Activated T-helper 1 cell treated with anti-CD3 and anti-CD28 coated beads, Interleukin-2, amount 50 U/mL, for 16 hours (primary cell): ENCODE measurements at places on chromosomes 2 and 18.

GRCh38 chr2:46389417-46389916 lies 89.9 kb upstream of the TMEM247 start:
- DNase-seq, result no peak

- no peak for DNase-seq
These were observed 22.3 kb upstream of the IL1R1 start for GRCh38 chr2:102120261-102120660.

DNA sequence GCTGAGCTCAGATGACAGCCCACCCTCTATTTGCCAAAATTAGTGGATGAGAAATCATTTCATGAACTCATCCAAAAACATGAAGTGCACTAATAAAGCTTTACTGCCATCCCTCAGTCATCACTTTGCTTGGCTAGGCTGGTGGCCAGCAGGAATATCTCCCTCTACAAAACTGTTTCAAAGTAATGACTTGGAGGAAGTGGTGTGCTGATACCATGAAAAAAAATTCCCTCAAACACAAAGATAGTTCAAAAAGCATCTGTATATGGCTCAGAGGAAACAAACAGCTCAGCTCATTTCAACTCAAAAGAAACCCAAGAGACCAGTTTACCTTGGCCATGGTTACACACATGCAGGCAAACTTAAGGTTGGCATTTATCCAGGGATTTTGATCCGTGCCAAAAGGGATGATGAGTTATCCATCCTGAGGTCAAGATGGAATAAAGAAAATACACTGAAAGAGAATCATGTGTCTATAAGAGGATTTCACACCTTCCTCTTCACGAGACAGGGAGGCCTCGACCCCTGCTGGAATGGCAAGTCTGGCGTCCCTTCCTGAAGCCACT lies 18.4 kb upstream of the WIPF1 start:
- no peak for DNase-seq

DNA sequence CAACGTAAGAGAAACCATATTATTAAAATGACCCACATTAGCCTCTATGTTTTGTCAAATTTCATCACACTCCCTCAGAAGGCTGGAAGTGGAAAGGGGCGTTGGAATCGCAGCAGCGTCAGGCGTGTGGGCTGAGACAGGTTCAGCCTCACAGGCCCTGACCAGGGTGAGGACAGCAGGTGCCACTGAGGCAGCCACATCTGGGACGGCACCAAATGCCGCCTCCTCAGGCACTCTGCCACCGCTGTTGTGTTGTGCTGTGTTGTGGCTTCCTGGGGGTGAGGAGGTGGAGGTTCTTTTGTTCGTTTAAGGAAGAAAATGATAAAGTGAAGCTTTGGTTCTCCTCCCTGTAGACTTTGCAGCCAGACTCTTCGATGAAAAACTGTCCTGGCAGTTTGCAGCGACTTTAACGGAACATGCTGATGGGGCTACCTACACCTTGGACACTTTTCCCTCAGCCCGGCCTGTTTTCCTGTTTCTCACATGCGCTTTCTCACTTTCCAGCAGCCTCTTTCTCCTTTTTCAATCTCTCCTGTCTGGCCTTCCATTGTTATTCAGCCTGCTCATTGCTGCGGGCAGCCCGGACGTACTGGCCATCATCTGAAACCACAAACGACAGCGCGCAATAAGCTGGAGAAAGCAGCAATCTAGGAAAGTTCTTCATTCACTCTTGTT lies 44.9 kb upstream of the SALL3 start:
- DNase-seq, result no peak

DNA sequence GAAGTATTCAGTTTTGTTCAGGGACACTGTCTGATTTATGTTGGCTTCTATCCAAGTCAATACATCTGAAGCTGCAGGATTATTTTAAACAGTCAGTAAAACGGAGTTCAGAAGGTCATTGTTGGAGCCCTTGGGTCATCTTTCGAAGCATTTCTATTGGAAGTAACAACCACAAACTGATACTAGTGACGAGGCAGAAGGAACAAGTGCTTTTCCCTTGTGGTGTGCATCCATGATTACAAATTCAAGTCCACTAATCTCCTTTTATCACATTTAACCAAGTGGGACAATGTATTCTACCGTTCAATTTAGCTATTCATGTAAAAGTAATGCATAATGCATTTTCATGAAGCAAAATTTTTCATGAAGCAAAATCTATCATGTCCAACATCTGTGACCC lies 76.9 kb downstream of the CD226 start:
- no peak for DNase-seq

DNA sequence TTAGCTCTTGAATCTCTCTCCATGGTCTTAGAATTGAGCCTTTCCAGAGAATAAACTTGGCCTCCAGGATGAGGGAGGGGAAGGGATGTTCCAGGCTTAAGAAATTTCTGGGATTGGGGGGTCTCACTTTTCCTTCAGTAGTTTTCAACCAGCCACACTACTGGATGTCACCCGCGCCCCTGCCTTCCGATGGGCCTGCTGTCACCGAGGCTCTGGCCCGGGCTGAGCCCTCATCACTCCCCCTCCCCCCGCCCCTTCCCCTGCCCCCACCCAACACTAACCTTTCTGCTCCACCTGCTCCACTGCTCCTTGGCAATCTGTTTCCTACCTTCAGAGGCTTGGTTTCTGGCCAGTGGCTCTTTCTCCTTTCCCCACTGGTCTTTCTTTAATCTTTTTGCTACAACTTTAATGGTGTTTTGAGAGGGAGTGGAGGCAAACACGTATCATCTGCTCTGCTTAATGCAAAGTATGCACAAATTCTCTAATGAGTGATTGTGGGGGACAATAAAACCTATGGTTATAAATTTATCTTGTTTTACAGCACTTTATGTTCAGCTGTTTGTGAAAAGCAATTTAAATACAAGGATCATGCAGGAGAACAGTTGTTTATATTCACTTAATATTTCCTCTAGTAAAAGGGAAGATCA lies 155.1 kb downstream of the WDSUB1 start:
- DNase-seq, result no peak

DNA sequence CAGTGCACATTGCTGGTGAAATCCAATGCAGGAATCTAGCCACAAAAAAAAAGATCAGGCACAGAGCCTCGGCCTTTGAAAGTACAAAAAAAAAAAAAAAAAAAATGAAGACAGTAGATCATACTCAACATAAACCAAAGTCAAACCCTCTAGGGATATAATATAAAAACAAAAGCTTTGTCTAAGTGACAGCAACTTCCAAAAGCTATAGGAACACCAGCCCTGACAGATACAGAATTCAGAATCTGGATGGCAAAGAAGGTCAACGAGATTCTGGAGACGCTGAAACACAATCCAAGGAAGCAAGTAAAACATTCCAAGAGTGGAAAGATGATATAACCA lies 54.0 kb upstream of the SCN1A start:
- DNase-seq, result no peak

DNA sequence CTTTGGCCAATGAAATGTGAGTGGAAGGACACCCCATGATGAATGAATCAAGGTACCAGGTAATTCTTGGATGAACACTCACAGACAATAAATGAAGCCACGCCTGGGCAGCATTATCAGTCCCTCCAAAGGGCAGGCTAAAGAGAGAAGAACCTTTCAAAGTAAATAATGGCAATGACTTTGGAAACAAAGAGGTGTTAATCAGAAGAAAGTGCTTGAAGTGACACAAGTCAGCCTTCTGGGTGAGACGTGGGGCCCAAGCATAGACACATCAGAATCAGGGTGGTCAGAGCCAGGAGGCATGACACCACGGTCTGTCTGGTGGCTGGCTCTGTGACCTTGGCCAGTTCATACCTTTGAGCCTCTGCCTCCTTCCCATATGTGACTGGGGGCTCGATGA lies 103.3 kb downstream of the POLR1A start:
- DNase-seq, result no peak

DNA sequence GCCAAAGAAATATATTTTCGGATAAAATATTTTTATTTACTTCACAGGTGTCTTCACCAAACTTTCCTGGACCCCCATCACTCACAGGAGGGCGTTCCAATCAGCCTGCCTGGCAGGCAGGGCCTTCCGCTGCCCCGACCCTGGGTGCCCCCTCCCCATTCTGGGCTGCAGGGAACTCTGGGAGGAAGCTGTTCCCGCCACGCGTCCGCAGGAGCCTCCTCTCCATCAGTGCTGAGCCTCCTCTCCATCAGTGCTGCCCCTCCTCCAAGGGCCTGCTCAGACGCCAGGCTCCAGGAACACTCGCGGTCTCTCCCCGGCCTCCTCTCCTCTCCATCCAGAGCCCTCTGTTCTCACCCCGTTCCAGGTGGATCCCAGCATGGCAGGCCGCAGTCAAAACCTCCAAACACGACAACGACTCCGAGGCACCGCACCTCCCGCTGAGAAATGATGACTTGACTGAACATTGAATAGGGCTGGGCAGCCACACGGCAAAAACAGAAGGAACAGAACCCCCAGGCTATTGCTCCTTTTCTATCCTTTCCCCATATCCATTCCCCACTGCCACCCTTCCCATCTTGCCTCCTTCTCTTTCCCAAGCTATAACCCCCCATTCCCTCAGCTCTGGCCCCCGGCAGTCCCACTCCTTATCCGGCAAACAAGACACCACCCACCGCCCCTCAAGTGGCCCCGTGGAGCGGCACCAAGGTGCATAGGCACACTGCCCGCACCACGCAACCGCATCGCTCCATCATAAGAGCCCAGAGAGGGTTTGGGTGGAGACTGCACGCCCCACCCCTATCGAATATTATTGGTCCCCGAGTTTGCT lies 268.6 kb upstream of the RAB6C start:
- no peak for DNase-seq

DNA sequence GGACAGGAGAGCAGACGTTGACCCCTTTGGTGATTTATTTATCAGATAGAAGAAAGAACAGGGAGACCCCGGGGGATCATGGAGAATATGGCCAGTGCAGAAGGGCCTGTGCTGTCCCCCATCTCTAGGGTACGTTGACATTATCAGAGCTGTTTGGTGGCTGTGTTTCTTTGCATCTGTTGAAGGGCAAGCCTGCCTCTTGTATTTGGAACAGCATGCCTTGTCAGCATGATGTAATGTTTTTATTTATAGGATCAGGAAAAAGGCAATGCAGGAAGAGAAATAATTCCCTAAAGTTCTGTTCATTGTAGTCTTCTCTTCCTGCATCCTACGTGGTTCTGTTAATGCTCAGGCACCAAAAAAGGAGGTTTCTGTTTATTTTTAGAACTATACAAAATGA lies 49.8 kb upstream of the CABYR start:
- DNase-seq, result no peak

DNA sequence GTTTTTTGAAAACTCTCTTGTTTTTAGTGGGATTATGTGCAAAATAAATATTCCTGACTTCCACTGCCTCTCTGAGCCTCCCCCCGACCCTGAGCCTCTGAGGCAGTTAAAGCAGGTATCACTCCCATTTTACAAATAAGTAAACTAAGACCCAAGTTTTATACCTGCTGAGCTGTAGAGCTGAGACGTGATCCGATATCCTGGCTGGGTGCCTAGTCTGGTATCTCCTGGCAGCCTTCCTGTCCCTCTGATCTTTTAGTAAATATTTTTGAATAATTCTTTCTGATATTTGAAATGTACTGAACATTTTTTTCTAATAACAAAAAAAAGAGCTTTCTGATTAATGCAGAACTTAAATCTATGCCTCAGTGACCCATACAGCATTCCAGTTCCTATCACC lies 108.3 kb upstream of the NOSTRIN start:
- no peak for DNase-seq

DNA sequence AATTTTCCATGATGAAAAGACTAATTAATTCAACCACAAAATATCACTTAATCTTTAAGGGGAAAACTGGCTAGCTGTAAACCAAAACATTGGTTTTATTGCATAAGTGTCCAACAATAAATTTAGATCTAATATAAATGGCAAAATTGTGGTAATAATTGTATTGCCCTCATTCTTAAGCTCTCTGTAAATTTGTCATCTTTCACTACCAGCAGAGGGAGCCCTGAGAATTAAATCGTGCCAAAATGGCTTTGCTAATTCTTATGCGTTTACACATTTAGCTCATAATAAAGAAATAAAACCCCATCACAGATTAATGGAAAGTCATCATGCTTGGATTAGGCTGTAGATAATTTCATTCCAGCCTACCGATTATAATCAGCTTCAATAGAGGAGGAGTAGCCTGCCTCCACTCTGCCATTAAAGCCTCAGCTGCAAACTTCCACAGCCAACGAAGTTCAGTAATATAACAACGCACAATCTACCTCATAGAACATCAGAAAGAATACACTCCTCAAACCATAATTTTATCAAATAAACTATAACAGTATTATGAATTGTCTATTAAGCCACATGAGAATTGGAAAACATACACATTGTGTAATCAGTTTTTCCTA lies 70.0 kb upstream of the ATP5MC3 start:
- DNase-seq, result no peak

- no peak for DNase-seq
These were observed 2.2 kb upstream of the SERTAD2 start for GRCh38 chr2:64655873-64656272.

DNA sequence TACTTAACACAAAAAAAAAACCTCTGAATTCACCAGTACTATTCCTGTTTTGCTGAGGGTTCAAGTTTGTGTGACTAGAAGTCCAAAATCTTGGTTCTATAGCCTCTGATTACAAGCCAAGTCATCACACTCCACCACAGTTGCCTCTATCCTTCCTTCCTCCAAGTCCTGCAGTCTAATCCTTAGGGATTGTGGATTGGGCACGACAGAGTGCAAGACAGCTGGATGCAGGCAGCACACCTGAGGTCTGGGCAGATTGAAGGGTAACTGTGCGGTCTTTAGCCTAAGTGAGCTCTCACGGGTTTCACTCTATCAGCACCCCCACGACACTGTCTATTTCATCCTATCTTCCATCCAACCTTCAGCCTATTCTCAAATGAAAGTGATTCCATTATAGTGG lies 299.4 kb upstream of the ID2 start:
- DNase-seq, result no peak

GRCh38 chr18:68083776-68084175 lies 567.3 kb upstream of the DSEL start:
- DNase-seq, result no peak

GRCh38 chr18:10705291-10705690 lies 179.5 kb downstream of the NAPG start:
- DNase-seq, result no peak

DNA sequence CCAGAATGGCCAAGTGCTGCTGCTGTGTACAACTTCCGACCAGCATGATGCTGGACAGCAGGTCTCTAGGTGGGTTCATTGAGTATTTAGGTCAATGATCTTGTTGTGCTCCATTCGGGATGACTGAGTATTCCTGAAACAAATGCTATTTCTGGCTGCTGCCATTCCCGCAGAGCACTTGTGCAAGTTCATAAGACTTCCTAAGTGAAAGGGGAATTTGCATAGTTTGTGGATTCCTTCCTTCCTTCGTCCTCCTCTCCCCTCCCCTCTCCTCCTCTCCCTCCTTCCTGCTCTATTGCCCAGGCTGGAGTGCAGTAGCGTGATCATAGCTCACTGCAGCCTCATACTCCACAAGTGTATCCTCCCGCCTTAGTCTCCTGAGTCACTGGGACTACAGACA lies 40.4 kb downstream of the LDLRAD4 start:
- no peak for DNase-seq

DNA sequence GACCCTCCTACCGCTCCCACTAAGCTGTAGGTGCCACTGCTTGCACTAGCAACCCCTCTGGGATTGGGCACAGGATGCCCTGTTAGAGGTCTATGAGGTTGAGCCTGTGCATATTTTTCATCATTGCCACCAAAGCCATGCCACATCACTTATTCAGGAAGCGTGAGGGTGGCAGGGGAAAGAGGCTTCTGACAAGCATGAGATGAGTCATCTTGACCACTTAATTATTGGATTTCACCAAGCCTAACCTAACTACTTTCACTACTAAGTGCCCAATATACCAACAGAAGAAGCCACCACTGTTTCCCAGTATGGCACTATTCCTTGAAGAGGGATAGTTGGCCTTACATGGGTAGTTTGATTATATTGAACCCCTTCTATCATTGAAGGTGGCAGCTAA lies 181.3 kb upstream of the EPHA4 start:
- DNase-seq, result no peak
